ENCODE measurements at places on chromosomes 5 and 9.

DNA sequence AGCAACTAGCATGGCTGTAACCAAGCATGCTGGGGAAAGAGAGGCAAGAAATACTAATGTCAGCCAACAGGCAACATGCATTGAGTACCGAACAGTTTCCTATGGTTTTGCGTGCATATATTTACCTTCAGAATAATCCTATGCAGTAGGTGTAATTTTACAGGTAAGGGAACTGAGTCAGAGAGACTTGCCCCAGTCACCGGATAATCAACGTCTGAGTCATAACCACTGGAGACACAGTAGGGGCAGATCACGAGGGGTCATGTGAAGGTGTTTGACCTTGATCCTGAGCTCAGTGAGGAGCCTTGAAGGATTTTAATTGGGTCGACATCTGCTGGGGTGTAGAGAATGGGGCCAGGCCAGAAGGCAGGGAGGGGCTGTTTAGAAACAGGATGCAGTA lies 13.4 kb upstream of the TSC1 start:
- no peak overlapping the region for H3K27ac ChIP-seq
- DNase-seq: no peak
- peaks cover 3% of the 10 kb centered on the region for H3K27me3 ChIP-seq
- no peak overlapping the region for H3K4me3 ChIP-seq
- no peaks in the 10 kb centered on the region for H3K36me3 ChIP-seq

GRCh38 chr9:106421772-106422171 lies 441.2 kb upstream of the ZNF462 start:
- H3K27ac ChIP-seq: no peak overlapping the region
- H3K27me3 ChIP-seq: no peaks in the 10 kb centered on the region
- H3K36me3 ChIP-seq: no peaks in the 10 kb centered on the region
- DNase-seq: no peak
- peaks cover 26% of the 10 kb centered on the region for H3K4me1 ChIP-seq
- no peak overlapping the region for H3K4me3 ChIP-seq

GRCh38 chr5:74665273-74665672 lies 19.8 kb upstream of the HEXB start:
- H3K4me3 ChIP-seq: no peak overlapping the region
- H3K27ac ChIP-seq: no peak overlapping the region
- peaks cover 2% of the 10 kb centered on the region for H3K27me3 ChIP-seq
- H3K4me1 ChIP-seq: peaks cover 18% of the 10 kb centered on the region
- DNase-seq: no peak

GRCh38 chr9:27198190-27198589 lies 89.2 kb downstream of the TEK start:
- H3K4me3 ChIP-seq: no peak overlapping the region
- H3K27ac ChIP-seq: no peak overlapping the region
- DNase-seq: no peak
- no peaks in the 10 kb centered on the region for H3K4me1 ChIP-seq

DNA sequence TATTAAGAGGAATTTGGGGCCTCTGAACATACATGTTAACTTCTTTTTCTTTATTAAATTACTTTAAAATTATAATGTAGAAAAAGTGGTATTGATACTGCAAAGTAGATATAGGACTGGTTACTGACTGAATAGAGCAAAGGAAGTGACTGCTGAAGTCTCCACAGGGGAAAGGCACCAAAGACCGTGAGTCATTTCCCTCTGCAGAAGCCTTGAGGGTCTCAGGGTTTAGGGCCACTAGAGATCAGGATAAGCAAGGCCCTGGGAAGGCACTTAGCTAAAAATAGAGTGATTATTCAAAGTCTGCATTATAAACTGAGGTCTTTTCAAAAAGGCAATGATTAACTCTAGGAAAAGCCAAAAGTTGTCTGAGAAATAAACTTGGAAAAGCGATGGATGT lies 44.7 kb upstream of the ITGA1 start:
- no peaks in the 10 kb centered on the region for H3K36me3 ChIP-seq
- no peak overlapping the region for H3K4me3 ChIP-seq
- no peaks in the 10 kb centered on the region for H3K4me1 ChIP-seq
- no peaks in the 10 kb centered on the region for H3K27me3 ChIP-seq
- no peak overlapping the region for H3K27ac ChIP-seq

GRCh38 chr9:85502815-85503655 lies 238.7 kb downstream of the AGTPBP1 start:
- H3K4me1 ChIP-seq: no peaks in the 10 kb centered on the region
- DNase-seq: no peak
- peaks cover 3% of the 10 kb centered on the region for H3K27me3 ChIP-seq

DNA sequence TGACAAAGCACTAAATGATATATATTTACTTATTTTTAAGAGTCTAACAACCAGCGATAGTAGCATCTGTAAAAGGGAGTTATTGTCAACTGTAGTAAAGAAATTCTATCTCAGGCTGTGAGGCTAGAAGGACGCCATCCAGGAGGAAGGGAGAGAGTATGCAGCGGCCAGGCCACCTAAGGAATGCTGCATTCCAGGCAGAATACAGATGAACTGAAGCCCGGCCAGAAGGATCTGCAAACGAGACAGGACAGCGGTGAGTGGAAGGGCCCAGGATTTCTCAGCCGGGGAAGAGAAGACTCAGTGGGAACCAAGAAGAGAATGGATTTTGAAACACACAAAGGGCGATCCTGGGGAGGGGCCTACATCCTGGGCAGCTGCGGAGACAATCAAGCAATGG lies 7.4 kb downstream of the RETREG1 start:
- no peaks in the 10 kb centered on the region for H3K36me3 ChIP-seq
- no peaks in the 10 kb centered on the region for H3K4me1 ChIP-seq

DNA sequence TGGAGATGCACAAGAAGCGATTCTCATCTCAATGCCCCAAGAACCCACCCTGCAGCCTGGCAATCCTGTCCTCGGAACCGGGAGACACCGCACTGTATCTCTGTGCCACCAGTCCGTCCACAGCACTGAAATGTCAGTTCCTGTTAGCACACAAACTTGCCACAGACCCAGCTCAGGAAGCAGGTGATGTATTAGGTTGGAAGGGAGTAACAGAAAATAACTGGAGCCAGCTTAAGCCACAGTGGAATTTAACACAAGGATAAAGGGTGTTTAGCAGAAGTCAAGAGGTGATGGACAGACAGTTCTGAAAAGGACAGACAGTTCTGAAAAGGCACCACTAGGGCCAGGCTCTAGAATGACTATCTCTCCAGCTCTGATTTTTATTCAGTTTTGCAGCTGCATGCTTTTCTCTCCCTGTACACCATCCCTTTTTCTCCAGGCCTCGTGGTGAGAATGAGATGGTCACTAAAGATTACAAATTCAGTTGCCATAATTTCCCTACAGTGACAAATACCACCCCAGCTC lies 114.4 kb downstream of the ANKRD18B start:
- H3K4me3 ChIP-seq: no peak overlapping the region
- peaks cover 2% of the 10 kb centered on the region for H3K27me3 ChIP-seq
- H3K36me3 ChIP-seq: no peaks in the 10 kb centered on the region
- H3K4me1 ChIP-seq: no peaks in the 10 kb centered on the region

Measured in glutamatergic neuron (in vitro differentiated cells).